ENCODE measurements at places on chromosomes 7 and 10. TPM values are rescaled to one million over a fixed set of nuclear protein-coding genes. Genes with fewer than 3 reads are reported as not detected.

- H3K27ac ChIP-seq, result no peak overlapping the region
- H3K4me1 ChIP-seq, result no peaks in the 10 kb centered on the region
- no peak for DNase-seq
- H3K4me3 ChIP-seq, result no peak overlapping the region
- H3K36me3 ChIP-seq, result no peaks in the 10 kb centered on the region
Measured at GRCh38 chr7:41685684-41686083, 17.2 kb downstream of the INHBA start.

DNA sequence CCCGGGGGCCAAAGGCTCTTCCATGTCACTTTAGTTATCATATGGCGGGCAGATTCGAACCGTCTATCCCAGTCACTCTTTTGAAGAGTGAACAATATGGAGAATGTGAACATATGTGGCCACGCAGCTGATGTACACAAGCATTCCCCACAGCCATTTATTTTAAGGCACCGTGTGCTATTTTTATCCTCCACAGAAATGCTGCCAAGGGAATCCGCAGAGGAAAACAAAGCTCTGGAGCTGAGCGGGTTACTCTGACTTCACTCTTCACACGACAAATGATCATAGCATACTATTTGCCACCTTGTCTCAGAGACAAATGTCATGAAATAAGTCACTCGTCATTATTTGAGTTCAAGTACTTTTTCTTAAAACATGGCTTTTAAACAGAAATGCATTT lies 100.3 kb downstream of the CTBP2 start:
- no peaks in the 10 kb centered on the region for H3K36me3 ChIP-seq
- no peak overlapping the region for H3K4me3 ChIP-seq
- H3K27me3 ChIP-seq, result peaks cover 27% of the 10 kb centered on the region

DNA sequence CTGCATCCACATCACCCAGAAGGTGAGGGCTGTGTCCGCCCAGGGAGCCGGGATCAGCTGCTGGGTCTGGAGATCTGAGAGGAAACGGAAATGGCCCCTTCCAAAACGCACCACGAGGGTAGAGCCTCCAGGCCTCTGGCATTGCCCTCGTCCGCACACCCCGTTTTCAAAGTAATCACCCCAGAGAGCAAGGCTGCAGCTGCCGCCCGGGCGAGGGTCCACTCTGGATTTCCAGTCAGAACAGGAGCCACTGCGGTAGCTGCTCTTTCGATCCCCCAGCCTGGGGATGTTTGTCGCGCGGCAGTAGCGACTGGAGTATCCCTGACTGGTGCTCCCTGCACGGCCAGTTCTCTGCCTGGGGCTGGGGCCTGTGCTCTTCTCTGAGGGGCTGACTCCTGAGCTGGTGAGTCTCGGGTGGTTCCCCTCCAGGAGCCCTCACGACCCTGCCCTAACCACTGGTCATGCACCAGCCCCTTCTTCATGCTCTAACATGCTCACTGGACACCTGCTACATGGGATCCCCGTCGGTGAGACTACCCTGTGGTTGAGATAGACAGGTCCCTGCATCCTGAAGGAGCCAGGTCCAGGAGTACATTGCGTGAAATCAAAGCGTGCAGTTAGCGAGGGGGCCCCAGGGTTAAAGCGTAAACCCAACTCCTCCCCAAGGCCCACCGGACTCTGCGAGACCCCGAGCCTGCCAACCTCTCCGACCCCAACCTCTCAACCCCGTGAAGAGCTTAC lies 99.2 kb downstream of the FOXL3 start:
- no peak for DNase-seq
- H3K27ac ChIP-seq, result no peak overlapping the region
- no peaks in the 10 kb centered on the region for H3K27me3 ChIP-seq

- H3K27me3 ChIP-seq, result no peaks in the 10 kb centered on the region
- H3K36me3 ChIP-seq, result no peaks in the 10 kb centered on the region
- no peak overlapping the region for H3K27ac ChIP-seq
- DNase-seq, result no peak
- peaks cover 17% of the 10 kb centered on the region for H3K4me1 ChIP-seq
Measured at GRCh38 chr10:350981-351501, 215.8 kb downstream of the ZMYND11 start.

The MACROH2A2 gene
- 3.6 TPM for total RNA-seq
